ENCODE measurements at places on chromosomes 7 and 10.

GRCh38 chr7:142535123-142535779 is 214.0 kb upstream of the PRSS1 start:
- DNase-seq: peak; percentile 66

GRCh38 chr10:58438340-58438871 is 53.2 kb downstream of the TFAM start:
- DNase-seq: no peak

- DNase-seq: no peak
Measured at GRCh38 chr10:18313140-18313530, 172.9 kb downstream of the CACNB2 start.

DNA sequence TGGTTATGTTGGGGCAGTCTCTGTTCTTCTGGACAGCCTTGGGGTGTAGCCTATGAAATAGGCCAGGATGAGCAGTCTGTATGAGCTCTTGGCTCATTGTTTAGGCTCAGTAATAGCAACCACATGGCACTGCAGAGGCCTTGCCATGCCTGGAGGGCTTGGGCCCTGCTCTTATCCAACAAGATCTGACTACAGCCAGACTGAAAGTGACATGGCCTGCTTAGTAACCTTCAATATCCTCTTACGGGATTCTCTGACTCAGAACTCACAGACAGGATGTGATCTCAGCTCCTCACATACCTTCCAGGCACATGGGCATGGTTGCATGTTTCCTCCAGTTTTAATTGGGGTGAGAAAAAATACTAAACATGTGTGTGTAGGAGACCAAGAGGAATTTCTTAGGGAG is 289.3 kb downstream of the PTEN start:
- peak; percentile 30 for DNase-seq

GRCh38 chr7:28850699-28851098 is 107.4 kb downstream of the TRIL start:
- DNase-seq: no peak

All from stimulated activated CD4-positive, alpha-beta T cell treated with anti-CD3 and anti-CD28 coated beads, Interleukin-2, amount 100 ng/mL, for 48 hours (primary cell).